ENCODE measurements at places on chromosomes 12 and 14.

- no peaks in the 10 kb centered on the region for H3K4me1 ChIP-seq
- no peak overlapping the region for H3K4me3 ChIP-seq
- no peaks in the 10 kb centered on the region for H3K36me3 ChIP-seq
- H3K27me3 ChIP-seq, result peaks cover 2% of the 10 kb centered on the region
These were observed 142.7 kb downstream of the EGLN3 start for GRCh38 chr14:33808187-33808586.

DNA sequence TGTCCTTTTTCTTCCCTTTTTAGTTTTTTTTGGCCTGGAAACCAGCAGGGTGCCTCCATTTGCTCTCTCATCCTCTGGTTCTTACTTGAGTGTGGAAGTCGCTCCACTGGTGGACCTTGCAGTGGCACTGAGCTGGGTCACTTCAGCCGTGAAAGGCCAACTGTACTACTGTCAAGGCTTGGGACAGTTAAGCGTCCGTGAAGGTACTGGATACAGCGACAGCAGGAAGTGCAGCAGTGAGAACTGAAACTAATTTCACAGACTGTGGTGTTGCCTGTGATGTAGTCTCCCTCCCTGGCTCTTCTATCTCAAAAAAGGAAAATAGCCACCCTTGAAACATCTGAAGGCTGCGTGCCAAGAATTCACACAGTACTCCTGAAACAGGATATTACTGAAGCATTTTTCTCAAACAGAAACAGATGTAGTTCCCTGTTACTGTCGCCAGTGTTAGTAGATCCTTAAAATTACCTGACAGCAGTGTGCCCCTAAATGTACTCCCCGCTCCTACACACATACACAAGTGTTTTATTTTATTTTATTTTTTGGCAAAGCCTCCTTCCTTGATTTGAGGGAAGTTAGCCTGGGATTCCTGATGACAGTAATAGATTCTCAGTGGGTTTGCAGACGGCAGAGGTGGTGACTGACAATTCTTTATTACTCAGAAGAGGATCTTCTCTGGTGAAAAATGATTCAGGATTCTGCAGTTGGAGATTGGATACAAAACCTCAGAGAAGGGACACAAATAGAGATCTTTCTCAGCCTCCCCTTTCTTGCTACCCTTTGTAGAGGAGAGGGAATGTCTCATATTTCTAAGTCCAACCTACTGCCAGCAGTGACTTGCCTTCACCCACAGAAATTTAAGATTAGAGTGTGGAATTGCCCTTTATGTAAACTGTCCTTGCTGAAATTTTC lies 4.4 kb downstream of the SUSD6 start:
- DNase-seq, result peak; percentile 54
- H3K4me3 ChIP-seq, result peak overlapping the region; percentile 87
- peaks cover 60% of the 10 kb centered on the region for H3K36me3 ChIP-seq
- H3K27ac ChIP-seq, result peak overlapping the region; percentile 99
- peaks cover 71% of the 10 kb centered on the region for H3K4me1 ChIP-seq

DNA sequence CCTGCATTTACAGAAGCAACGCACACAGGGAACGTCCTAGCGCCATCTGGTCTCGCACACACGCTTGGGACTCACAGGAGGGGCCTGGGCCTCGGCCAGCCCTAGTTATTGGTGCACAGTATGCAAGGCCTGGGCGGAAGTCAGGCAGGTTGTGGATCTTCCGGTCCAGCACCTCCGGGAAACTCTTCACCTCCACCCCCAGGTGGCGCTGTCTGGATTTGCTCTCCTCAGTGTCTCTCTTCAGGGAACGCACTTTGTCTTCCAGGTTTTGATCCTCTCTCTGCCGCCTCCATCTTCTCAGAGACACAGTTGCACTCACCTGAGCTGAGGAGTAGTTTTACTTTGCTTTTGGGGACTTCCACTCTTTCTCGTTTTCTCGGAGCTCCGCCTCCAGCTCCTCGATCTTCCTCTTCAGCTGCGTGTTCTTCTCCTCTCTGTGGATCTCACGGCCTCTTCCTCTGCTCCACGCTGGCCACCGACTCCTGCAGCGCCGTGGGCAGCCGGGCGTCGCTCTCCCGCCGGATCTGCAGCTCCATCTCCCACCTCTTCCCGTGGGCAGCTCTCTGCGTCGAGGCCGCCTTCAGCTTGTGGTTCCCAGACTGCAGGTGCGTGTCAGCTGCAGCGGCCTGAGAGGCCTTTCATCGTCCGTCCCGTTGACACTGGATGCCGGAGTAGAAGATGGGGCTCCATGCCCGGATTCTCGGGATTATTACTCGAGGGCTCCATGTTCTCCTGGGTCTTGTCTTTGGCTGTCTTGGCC lies 933.8 kb downstream of the TMEM121 start:
- peaks cover 2% of the 10 kb centered on the region for H3K4me1 ChIP-seq
- no peaks in the 10 kb centered on the region for H3K36me3 ChIP-seq
- peak; percentile 84 for DNase-seq
- no peak overlapping the region for H3K4me3 ChIP-seq
- no peak overlapping the region for H3K27ac ChIP-seq
- no peaks in the 10 kb centered on the region for H3K27me3 ChIP-seq

DNA sequence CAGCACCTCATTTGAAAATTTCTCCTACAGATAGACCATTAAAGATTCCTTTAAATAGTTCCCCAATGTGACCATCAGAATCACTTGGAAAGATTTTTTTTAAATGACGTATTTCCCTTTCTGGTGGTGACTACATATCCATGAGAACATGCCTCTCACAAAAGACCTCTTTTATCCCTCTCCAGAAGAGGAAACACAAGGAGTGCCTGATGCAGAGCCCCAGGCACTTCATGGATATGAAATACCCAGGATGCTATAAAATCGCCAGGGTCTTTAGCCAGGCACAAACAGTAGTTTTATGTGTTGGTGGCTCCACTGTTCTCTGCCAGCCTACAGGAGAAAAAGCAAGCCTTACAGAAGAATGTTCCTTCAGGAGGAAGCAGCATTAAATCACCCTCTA lies 97.1 kb downstream of the ETNK1 start:
- no peak for DNase-seq
- no peak overlapping the region for H3K4me3 ChIP-seq

- no peaks in the 10 kb centered on the region for H3K36me3 ChIP-seq
- no peak for DNase-seq
- no peak overlapping the region for H3K4me3 ChIP-seq
- no peak overlapping the region for H3K27ac ChIP-seq
- H3K4me1 ChIP-seq, result no peaks in the 10 kb centered on the region
These were observed 593.8 kb downstream of the TRHDE start for GRCh38 chr12:72865921-72866320.

DNA sequence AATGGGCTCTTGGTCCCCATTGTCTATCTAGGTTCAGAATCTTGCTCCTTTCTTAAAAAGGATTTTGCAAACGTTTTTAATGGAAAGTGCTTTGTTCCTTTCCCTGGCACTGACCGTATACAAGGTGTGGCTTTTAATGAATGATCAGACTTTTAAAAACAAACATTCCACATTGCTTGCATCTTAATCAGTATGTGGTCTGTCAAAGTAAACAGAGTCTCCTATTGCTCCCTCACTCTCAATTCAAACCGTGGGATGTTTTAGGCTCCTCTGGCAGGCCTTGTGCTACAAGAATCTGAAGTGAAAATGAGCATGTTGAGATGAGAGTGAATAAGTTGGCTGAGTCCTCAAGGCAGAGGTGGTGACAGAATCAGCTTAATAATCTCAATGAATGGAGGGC lies 107.0 kb downstream of the VRK1 start:
- no peak for DNase-seq
- H3K36me3 ChIP-seq, result peaks cover 10% of the 10 kb centered on the region
- H3K4me3 ChIP-seq, result no peak overlapping the region
- no peaks in the 10 kb centered on the region for H3K4me1 ChIP-seq
- H3K27me3 ChIP-seq, result no peaks in the 10 kb centered on the region

DNA sequence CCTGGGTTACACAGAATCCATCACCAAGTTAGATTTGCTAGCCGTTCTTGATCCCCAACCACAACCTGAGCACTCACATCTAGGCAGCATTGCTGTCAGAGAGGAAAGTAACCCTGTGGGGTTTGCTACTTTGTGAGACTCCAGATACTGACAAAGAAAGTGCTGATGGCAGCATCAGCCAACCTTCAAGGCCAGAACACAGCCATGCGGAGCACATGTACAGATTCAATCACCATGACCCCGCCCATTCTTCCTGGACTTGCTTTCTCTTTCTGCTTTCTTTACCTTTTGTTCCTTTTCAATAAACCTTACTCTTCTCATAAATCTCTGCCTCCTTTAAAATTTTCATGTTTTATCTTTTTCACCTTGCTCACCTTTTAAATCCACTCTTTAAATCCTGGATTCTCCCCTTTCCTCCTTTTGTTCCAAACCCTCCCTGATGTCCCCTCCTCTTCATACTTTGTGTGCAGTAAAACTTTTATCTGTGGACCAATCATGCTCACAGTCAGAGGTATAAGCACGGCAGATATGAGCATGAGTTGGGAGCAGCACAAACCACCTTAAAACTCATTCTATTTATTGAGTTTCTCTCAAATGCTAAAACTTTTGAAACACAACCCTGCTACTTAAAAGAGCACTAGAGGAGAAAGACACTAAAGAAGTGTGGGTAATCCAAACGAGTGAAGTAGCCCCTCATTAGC lies 21.9 kb upstream of the CERS5 start:
- peak; percentile 63 for DNase-seq
- H3K27ac ChIP-seq, result peak overlapping the region; percentile 87
- H3K27me3 ChIP-seq, result no peaks in the 10 kb centered on the region
- peak overlapping the region; percentile 40 for H3K4me3 ChIP-seq
- peaks cover 38% of the 10 kb centered on the region for H3K36me3 ChIP-seq

- H3K4me1 ChIP-seq, result no peaks in the 10 kb centered on the region
- no peak overlapping the region for H3K4me3 ChIP-seq
- H3K27ac ChIP-seq, result no peak overlapping the region
- peaks cover 3% of the 10 kb centered on the region for H3K27me3 ChIP-seq
These were observed 107.6 kb downstream of the ZNF664 start for GRCh38 chr12:124080649-124081048.

- H3K4me3 ChIP-seq, result no peak overlapping the region
- DNase-seq, result no peak
- no peaks in the 10 kb centered on the region for H3K27me3 ChIP-seq
- H3K27ac ChIP-seq, result no peak overlapping the region
- peaks cover 6% of the 10 kb centered on the region for H3K36me3 ChIP-seq
These were observed 4.4 kb downstream of the IPO8 start for GRCh38 chr12:30691122-30691879.

GRCh38 chr12:56261503-56262232 lies 3.5 kb upstream of the ANKRD52 start:
- H3K4me3 ChIP-seq, result no peak overlapping the region
- no peak for DNase-seq
- peaks cover 18% of the 10 kb centered on the region for H3K4me1 ChIP-seq
- H3K36me3 ChIP-seq, result no peaks in the 10 kb centered on the region

DNA sequence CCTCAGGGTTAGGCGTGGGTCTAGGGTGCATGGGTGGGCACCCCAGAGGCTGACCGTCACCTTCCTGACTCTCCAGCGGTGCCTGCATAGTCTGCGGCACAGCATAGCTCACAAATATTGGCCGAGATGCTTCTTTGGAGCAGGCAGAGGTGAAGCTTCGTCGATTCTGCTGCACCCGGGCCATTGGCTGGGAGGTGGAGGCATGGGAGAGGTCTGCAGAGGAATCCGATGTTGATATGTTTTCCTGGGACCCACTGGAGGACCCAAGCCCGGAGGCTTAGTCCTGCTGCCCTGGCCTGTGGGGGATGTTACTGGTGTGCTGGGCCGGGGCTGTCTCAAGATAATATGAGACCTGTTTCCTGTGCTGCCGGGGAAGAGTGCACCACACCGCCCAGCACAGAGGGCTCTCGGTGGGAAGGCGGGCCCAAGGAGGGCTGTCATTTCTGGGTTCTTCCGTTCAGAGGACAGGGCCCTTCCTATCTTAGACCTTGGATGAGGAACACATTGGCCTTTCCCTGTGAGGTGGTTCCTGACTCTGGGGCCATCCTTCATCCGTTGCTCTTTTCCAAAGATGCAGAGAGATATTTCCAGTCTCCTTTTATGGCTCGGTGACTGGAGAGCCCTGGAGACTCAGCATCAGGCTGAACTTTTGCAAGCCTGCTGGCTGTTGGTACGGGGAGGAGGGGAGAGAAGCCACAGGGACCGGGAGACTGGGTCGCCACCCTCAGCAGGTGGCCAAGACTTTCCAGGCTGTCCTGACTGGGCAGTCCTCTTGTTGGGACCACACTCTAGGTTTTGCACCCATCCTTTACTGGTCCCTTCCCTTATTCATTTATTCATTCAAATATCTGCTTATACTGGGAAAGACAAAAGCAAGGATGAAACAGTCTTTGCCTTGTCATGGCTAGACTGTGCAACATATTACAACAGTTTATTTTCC lies 143.5 kb downstream of the TSPAN9 start:
- H3K36me3 ChIP-seq, result no peaks in the 10 kb centered on the region
- H3K27me3 ChIP-seq, result no peaks in the 10 kb centered on the region
- no peak overlapping the region for H3K27ac ChIP-seq
- no peaks in the 10 kb centered on the region for H3K4me1 ChIP-seq
- H3K4me3 ChIP-seq, result no peak overlapping the region

GRCh38 chr12:15208140-15208539 lies 13.1 kb downstream of the RERG start:
- H3K4me3 ChIP-seq, result no peak overlapping the region
- no peaks in the 10 kb centered on the region for H3K36me3 ChIP-seq
- H3K27me3 ChIP-seq, result peaks cover 10% of the 10 kb centered on the region
- H3K4me1 ChIP-seq, result no peaks in the 10 kb centered on the region
- DNase-seq, result no peak

GRCh38 chr12:54294152-54294952 lies 6.5 kb downstream of the NFE2 start:
- H3K27me3 ChIP-seq, result peaks cover 10% of the 10 kb centered on the region
- no peaks in the 10 kb centered on the region for H3K36me3 ChIP-seq
- peak; percentile 83 for DNase-seq
- H3K4me3 ChIP-seq, result no peak overlapping the region
- peaks cover 5% of the 10 kb centered on the region for H3K4me1 ChIP-seq

DNA sequence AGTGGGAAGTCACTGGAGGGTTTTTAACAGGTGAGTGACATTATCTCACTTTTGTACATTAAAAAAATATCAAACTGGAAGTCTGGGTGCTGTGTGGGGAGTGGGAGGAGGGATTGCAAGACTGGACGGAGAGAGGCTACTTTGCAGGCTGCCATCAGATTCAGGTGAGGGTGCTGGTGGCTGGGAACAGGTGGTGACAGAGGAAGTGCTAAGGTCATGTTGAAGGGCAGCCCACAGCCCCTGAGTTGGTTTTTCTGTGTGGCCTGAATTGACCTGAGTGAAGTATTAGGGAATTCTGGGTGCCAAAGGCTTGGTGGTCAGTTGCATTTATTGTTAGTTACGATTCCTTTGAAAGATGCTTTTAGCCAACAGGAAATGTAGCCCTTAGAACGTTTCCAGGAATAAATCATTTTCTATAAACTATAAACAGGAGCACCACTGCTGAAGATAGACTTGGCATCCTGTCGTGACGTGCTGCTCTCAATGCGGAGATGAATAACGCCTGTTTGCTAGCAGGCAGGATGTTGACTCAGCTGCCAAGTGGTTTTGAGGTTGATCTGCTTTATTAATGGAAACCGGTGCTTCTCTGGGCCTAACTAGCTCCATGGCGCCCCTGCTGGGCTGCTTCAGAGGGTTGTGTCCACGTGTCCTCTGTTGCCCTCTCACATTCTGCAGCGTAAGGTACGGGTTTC lies 707.5 kb upstream of the TMEM132C start:
- H3K4me3 ChIP-seq, result no peak overlapping the region
- peaks cover 2% of the 10 kb centered on the region for H3K36me3 ChIP-seq
- DNase-seq, result peak; percentile 91
- no peaks in the 10 kb centered on the region for H3K27me3 ChIP-seq

- no peaks in the 10 kb centered on the region for H3K36me3 ChIP-seq
- DNase-seq, result no peak
- no peak overlapping the region for H3K27ac ChIP-seq
- H3K4me1 ChIP-seq, result no peaks in the 10 kb centered on the region
These were observed 271.9 kb downstream of the SLC16A7 start for GRCh38 chr12:59867689-59868088.

GRCh38 chr12:89970722-89971121 lies 262.1 kb upstream of the ATP2B1 start:
- H3K27ac ChIP-seq, result no peak overlapping the region
- peaks cover 11% of the 10 kb centered on the region for H3K4me1 ChIP-seq
- H3K36me3 ChIP-seq, result no peaks in the 10 kb centered on the region
- H3K27me3 ChIP-seq, result no peaks in the 10 kb centered on the region
- no peak overlapping the region for H3K4me3 ChIP-seq
- no peak for DNase-seq

Data from activated CD4-positive, alpha-beta T cell treated with anti-CD3 and anti-CD28 coated beads for 36 hours (primary cell).